Caudate nucleus (tissue), 63 donors: ENCODE measurements at places on chromosomes 3 and 15.

DNA sequence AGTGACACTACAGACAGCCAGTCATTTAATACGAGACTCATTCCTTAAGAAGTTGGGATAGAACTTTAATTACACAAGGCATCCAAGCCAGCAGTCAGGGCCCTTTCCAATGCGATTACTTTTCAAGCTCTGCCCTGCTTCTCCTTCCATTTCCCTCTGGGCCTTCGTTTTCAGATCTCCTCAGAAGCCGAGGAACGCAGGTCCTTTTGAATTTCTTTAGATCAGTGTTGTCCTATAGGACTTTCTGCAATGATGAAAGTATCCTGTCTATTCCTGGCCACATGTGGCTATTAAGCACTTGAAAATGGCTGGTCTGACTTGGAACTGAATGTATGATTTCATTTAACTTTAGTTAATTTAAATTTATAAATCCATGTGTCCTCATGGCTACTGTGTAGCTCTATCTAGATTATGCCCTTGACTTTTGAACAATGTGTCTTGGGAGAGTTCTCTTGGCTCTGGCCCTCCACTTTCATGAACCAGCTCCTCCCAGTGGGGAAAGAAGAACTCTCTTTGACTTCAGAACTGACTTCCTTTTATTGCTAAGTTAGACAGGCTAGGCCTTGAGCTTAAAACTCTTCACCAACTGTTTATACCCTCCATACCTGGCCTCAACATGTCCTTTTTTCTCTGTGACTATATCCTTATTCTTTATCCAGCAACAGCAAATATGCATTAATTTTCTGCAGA, 22.6 kb downstream of the TGFBR2 start:
- DNase-seq = no peak

DNA sequence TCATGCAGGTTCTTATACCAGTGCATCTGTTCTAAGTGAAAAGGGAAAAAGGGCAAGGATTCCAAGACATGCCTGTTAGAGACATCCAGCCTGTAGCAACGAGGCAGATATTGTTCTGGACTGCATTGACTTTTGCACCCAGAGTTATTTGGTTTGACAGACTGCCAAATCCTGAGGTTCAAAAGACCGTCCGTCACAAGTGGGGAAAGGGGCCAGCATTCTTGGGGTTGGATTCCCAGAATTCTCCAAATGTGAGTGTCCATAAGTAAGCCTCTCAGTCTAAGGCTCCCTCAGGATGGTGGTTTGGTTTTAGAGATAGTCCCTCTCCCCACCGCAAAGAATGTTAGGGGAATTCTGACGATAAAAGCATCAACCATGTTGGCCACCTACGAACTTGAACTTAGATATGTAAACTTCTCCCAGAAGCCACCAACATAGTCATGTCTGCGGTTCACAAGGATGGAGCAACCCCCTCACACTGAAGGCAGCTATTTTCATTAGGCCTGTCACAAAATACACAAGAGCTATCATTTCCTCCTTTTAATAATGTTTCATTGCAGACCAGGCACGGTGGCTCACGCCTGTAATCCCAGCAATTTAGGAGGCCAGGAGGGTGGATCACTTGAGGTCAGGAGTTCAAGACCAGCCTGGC, 13.6 kb upstream of the LACTB start:
- DNase-seq = no peak

DNA sequence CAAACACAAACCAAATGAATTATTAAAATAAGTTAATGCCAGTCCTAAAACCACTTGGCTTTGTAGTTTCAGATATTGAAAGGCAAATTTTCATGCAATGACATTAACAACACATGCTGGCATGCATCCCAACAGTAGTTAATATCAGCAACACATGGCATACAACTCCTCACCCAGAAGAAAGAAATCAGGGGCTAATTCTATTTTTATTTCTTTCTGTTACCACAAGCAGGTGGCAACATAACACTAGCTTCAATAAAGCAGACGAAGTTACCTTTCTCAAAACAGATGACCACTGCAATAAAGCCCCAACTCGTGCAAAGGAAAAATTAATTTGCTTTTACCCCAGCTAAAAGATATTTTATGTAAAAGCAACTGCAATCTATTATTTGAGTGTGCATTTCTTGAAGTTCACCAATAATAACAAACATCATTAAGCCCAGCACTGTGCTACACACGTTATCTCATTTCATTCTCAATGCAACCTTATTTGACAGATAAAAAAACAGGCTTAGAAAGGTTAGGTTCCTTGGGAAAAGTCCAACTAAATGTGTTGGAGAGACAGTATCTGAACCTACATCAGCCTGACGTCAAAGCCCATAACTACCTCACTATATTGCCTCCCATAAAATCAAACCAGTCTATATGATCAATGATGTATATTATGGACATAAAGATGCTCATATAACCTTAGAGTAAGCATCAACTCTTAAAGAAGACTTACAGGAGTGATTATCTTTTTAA, 2.8 kb downstream of the TOP2B start:
- DNase-seq = no peak

DNA sequence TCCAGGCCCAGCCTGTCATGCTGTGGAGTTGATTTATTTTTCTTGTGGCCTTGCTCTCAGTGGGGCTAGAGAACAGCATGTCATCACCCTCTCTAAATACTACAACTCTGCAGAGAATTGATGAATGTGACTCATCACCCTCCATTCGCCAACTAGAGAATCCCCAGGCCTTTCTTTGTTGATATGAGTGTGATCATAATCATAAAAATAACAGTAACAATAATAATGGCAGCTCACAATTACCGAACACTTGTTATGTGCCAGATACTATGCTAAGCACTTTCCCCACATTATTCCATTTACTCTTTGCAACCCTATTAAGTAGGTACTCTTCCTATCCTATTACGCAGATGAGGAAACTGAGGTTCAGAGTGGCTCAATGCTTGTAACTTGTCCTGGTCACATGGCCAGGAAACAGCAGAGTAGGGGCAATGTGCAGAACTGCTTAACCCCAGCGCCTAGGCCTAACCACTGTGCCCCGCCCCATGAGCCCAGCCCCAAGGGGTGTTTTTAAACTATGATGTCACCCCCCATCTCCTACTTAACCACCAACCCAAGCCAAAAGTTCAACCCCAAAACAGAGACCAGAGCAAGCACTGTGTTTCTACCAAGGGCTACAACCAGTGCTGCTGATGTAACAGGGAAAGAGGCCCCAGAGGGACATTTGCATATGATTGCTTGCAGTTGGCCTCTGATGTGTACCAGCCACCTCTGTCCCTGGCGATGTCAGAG, 104.5 kb downstream of the ADCY5 start:
- DNase-seq = no peak

GRCh38 chr3:37396731-37397130, 222.3 kb upstream of the LRRFIP2 start:
- DNase-seq = no peak

- DNase-seq = no peak
These were observed 199.6 kb upstream of the LYSMD4 start for GRCh38 chr15:99932676-99933402.

- DNase-seq = no peak
These were observed 800.7 kb downstream of the ROBO1 start for GRCh38 chr3:78967061-78967460.

DNA sequence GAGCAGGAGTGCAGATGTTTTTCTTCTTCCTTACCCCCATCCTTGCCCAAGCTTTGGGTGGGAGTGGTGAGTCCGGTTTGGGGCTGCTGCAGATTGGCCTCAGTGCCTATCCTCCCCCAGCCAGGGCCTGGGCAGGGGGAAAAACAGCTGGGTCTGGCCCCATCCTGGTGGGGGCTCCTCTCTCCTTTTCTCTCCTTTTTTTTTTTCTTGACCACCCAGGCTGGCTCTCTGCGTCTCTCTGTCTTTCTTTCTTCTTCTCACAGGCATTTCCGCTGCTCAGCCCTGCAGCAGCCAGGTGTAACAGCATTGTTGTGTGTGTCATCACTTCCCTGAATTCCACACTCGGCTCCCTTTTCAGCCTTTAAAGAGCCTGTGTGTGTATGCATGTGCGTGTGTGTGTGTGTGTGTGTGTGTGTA, 2.0 kb downstream of the FOXL2NB start:
- no peak for DNase-seq

GRCh38 chr3:167066977-167067786, 312.9 kb downstream of the ZBBX start:
- DNase-seq = no peak

GRCh38 chr3:72444656-72445223, 403.5 kb downstream of the SHQ1 start:
- no peak for DNase-seq

DNA sequence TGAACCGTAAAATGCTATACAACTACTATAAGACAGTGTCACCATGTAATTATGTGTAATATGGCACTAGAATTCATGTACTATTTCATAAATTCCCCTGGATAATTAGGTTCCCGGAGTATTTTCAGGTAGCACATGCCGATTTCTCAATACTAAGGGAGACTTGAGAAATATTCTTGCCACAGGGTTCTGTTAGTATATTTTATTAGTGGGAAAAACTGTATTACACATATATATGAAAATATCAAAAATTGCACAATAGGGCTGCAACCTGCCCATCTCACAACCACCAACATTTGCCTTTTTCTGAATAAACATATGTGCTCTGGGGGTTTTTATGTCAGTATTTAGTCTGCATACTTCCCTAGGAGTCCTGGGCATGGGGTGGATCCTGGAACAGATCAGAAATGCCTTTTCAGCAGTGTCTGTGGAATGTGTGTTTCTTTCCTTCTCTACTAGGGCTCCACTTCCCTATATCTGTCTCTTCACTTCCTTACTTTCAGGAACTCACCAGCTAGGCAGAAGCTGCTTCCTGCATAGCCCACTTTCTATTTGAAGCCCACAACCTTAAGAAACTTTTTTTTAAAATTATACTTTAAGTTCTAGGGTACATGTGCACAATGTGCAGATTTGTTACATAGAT, 87.5 kb downstream of the RPL39L start:
- DNase-seq = no peak

DNA sequence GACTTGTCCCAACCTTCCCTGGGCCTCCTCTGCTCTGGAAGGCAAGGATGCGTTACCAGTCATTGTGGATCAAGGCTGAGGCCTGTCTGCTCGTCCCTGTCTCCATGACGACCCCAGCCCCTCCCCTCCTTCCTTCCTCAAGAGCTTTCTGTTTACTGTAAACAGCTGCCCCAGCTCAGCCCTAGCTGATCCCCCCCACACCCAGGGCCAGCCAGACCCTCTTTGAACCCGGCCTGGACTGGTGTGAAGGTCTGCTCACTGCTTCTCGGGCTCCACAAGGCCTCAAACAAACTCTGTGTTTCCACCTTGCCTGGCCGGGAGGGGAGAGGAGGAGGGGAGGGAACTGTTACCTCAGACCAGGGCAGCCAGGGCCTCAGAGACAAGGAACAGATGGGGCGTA, 16.9 kb downstream of the VPS18 start:
- no peak for DNase-seq

GRCh38 chr15:90683371-90683770, 33.8 kb upstream of the BLM start:
- DNase-seq = no peak

GRCh38 chr3:50417637-50418033, 58.3 kb upstream of the TMEM115 start:
- no peak for DNase-seq

- no peak for DNase-seq
These were observed 7.4 kb downstream of the PTH1R start for GRCh38 chr3:46884929-46885328.

DNA sequence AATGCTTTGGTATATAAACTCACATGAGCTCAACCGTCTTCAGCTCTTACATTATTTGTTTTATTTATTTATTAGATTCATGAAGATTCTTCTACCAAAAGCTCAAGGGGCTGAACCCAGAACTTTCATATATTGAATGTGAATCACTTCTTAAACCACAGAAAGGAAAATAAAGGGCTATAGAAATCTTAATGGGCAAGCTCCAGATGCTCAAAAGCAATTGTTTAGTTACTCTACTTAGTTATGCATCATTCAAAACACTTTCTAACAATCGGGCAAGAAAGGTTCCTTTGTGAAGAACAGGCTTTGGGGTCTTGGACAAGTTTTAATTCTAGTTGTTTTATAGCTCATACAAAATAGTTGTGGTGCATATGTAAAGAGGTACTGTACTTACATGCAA, 380.2 kb downstream of the TIGIT start:
- no peak for DNase-seq

- DNase-seq = no peak
These were observed 55.8 kb upstream of the PRR23E start for GRCh38 chr3:127137113-127137512.

GRCh38 chr15:50119063-50120040, at the start of gene ATP8B4:
ATP8B4 (minus strand) TSS chr15:50119233; CDS start chr15:50106966, 12,267 bp downstream.
- no peak for DNase-seq

GRCh38 chr3:56613016-56613415, 56.0 kb downstream of the CCDC66 start:
- no peak for DNase-seq

DNA sequence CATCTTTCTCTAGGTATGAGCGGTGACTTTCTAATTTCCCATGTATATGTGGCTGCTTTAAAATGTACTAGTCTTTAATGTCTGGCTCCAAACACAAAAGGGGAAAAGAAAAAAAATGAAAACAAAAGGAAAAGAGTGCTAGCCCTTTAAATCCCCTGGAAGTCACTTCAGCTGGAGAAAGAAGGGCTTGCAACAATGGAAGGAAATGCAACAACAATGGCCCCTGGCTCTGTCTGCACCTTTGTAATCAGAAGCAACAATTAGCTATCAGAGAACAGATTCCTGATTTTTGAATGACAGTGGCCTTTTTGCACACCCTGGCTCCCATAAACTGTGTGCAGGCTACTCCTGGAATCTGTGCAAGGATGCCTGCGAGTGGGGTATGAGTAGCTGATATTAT, 591.2 kb downstream of the FHIT start:
- no peak for DNase-seq

GRCh38 chr3:23301819-23302218, 98.7 kb downstream of the UBE2E2 start:
- DNase-seq = no peak

DNA sequence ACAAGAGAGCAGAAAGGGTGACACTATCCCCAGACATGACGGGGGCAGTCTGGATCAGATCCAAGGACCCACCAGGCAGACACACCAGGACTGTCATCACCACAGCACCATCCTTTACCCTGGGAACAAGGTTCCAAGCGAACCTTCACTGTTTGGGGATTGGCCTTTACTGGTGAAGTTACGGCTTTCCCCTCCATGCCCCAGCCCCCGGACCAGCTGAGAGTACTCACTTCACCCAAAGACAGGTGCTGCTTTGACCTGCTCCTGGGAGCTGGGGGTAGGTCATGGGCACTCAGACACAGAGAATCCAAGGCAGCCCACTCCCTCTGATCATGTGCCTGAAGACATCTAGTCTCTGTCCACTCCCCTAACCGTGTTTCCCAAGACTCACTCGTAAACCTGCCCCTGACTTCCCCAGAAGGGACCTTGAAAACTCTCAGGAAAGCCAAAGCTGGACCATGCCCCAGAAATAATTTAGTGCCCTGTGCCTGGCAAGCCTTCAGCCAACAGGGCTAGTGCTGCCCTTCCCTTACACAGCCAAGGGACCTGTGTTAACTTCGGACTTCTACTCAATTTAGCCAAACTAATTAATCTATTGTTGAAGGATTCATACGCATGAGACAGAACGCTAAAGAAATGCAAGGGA, 2.8 kb downstream of the RRP9 start:
- no peak for DNase-seq
